ENCODE measurements at places on chromosomes 6 and 20.

GRCh38 chr6:159473475-159474263, 219.4 kb downstream of the SOD2 start:
- DNase-seq = no peak

- DNase-seq = no peak
Measured at GRCh38 chr6:10434235-10434634, 19.4 kb upstream of the TFAP2A start.

- DNase-seq = peak; percentile 58
Measured at GRCh38 chr6:137637121-137637520, 142.9 kb upstream of the OLIG3 start.

GRCh38 chr6:140548366-140548765, 1173.9 kb upstream of the CITED2 start:
- DNase-seq = no peak

- DNase-seq = peak; percentile 90
Measured at GRCh38 chr6:116371120-116371917, 572 bp downstream of the DSE start.

- DNase-seq = peak; percentile 68
Measured at GRCh38 chr6:142802124-142802523, 142.9 kb downstream of the HIVEP2 start.

DNA sequence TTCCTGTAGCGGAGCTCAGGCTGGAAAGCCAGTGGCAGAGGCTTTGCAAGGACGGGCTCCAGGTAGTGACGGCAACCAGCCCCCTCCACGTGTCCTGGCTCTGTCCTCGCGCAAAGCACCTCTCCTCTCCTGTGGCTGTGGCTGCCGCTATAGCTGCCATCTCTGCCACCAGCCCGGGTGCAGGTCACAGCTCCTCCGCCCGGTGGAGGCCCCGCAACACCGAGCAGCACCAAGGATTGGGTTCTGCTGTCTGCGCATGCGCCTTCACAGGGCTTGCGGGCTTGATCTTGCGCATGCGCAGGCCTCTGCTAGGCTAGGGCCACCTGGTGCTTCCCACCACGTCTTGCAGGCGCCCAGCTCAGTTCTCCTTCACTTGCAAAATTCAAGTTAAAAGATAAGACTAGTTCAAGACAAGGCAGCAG, 625.4 kb downstream of the QKI start:
- DNase-seq = no peak

DNA sequence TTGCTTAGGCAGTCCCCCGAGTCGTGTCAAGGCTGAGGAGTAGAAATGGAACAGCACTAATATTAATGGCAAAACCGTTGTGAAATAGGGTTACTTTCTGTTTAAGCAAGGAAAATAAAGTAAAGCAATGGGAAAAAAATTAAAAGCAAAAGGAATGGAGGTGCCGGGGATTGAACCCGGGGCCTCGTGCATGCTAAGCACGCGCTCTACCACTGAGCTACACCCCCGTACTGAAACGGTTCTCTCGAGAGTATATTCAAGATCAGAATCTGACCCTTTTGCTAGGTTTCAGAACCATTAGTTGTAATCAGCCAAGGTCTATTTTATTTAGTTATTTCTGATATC, 85.5 kb downstream of the TRIM27 start:
- DNase-seq = peak; percentile 87

GRCh38 chr6:106181664-106182418, 95.7 kb downstream of the PRDM1 start:
- no peak for DNase-seq

- no peak for DNase-seq
Measured at GRCh38 chr6:118280210-118280609, 267.9 kb upstream of the PLN start.

DNA sequence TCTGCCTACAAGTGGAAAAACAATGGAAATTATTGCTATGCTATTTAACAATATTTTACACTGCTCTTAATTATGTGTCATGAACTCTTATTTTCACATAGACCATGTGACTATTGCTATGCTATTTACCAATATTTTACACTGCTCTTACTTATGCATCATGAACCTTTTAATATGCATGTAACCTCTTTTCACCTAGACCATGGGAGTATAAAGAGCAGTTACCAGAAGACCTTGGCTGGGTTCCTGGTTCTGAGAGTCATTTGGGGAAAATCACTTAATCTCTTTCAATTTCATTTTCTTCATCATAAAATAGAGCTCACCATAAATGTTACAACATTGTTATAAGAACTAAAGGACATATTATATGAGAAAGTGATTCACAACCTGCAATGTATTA, 223.8 kb upstream of the RNF217 start:
- no peak for DNase-seq

GRCh38 chr6:144285798-144286502, 815 bp downstream of the UTRN start:
- peak; percentile 66 for DNase-seq

DNA sequence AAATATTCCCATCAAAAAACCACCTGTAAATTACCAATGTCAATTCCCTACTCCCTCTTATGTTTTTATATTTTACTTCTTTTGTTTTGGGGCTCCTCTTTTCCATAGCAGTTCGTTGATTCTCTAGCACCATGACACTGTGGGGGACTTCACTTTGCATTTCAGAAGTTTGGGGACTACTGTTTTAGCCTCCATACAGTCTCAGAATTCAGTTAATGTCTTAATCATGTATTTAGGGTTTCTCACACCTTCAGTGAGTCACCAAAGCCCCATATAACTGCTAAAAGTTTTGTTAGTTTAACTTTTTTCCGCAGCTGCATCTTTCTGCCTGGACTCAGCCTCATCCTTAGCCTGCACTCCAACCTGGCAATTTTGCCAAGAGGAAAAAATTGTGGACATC, 20.7 kb upstream of the AIG1 start:
- no peak for DNase-seq

- DNase-seq = peak; percentile 37
Measured at GRCh38 chr6:134805168-134805567, 144.7 kb downstream of the ALDH8A1 start.

DNA sequence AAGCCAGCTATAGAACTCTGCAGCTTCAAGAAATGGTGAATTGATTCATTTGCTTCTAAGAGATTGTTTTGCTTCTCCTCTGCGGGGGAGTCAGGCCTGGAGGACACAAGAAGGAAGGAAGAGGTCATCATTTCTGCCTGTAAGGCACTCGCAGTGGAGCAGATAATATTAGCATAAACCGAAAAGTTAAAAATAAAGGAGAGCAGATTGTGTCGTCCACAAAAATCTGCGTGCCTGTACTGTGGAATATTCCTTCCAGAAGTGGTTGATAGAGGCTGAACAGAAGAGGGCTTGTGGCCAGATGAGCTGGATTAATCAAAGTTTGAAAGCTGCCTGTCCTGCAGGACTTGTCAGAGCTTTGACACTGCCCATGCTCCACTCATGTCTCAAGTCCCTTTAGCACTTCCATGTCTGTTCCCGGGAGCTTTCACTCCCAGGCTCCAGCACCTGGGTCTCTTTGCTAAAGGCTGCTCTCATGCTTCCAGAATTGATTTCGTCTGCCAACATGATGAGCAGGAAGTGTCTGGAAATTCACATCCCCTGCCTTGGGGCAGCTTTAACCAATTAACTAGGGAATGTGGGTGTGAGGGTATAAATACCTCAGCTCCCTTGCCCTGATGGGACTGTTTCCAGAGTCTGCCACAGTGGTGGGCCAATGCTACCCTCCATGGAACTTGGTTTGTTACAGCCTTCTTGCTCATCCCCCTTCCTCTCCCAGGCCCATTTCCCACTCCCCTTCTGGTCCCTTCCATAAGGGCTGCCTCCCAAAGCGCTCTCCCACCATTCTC, 65.1 kb upstream of the STX16 start:
- no peak for DNase-seq

DNA sequence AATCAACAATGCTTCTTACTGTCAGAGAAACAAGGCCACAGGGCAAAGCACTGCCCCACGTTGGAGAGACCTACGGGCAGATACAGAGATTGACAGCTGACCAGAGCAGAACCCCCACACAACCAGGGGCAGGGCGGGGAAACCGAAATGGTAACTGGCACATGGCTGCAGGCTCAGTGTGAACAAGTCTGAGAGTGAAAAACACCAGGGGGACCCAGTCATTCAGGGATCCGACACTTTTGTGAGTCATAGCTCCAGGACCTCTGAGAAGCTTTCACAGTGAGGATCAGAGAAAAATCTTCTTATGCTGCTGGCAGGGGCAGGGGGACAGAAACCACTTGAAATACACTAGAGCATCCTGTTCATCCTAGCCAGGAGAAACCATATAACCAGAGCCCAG, 254.2 kb downstream of the C6orf118 start:
- DNase-seq = peak; percentile 11

DNA sequence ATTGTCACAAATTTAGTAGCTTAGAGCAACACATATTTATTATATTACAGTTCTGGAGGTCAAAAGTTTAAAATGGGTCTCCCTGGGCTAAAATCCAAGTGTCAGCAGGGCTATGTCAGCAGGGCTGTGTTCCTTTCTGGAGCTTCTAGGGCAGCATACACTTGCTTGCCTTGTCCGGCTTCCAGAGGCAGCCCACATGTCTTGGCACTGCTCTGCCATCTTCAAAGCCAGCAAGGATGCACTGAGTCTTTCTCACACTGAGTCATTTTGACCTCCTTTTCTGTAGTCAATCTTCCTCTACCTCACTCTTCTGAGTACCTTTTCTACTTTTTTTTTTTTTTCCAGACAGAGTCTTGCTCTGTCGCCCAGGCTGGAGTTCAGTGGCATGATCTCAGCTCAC, 39.0 kb downstream of the ADGRF4 start:
- DNase-seq = no peak

GRCh38 chr6:42084889-42085288, 34.6 kb downstream of the TAF8 start:
- no peak for DNase-seq

GRCh38 chr6:170248111-170248805, 42.6 kb downstream of the DLL1 start:
- no peak for DNase-seq

GRCh38 chr6:153207006-153207405, 75.9 kb upstream of the RGS17 start:
- DNase-seq = no peak

- no peak for DNase-seq
Measured at GRCh38 chr6:35539223-35539622, 26.5 kb upstream of the TULP1 start.

DNA sequence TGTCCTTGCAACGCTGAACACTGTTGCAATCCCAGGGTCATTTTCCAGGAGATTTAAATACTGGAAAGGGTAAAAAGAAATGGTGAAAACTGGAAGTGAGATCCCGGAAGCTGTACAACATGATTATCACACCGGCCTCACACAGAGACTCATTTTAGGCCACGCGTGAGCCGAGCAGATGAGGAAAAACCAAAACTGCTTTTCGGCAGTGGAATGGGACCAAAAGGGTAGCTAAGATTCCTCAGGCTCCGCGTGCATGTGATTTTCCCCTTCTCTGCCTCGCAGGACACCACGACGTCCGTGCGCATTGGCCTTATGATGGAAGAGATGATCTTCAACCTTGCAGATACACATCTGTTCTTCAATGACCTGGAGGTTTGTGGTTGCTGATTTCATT, 213.7 kb downstream of the ZMYND8 start:
- DNase-seq = no peak

DNA sequence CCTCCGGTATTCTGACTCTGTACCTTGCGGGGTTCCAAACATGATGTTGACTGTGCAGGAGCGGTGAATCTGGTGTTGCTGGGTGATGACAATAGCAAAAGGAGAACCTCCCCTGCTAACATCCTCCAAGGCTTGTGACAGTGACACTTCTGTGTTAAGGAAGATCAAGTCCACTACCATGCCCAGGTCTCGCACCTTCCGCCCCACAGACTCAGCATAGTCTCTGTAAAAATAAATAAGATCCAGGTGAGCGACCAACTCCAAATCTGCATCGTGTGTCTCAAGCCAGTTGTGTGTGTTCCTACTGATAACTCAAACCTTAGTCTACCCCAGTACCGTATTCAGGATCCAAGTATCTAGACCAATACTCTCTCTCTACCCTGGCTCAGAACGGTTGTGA, 24.8 kb downstream of the NCOA5 start:
- DNase-seq = no peak

DNA sequence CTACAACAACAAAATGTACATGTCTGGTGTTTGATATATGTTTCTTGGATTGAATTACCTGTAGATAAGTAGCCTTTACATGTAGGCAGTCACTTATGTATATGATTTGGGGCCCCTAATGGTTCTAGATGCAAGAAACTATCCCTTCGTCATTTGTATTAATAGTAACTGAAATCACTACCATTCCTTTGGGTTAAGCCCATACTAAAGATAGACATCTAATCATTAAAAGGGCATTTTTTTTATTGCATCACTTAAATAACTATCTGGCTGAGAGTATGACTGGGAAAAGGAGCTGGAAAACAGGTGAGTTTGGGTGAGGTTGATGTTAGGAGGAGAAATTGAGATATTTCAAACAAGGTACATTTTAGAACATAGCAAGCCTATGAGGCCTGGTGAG, 213.5 kb upstream of the PLN start:
- DNase-seq = no peak

DNA sequence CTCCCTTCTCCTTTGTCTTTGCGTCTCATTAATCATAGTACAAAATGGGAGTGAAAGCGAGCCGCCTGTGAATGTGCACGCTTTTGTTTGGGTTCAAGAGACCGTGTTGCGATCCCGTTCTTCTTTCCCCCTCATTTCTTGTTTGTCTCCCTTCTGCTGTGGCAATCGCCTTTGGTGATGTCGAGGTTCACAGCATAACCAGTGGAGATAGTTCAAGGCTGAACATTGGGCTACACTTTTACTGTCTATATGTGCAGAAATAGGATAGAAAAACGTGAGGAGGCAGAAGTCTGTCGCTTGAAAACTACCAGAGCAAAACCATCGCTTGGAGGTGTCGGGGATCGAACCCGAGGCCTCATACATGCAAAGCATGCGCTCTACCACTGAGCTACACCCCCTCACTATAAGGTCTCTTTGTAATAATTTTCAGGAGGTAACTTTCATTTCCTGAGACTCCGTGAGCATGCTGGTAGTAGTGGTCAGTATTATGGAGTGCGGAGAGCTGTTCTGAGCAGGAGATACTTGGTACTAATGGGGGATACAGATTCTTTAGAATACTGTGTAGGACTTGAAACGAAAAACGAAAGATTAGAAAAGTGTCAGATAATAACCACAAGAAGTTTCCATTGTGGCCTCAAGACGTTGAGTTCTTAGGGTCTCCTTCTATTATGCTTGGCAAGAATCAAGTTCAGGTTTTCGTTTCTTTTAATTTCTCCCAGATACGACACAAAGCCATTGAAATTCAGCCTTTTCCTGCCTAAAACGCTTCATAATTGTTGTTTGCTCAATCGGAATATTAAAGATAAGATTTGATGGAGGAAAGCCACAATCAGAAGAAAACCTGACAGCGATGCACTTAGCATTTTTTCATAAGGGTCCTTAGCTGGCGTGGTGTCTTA, 106.6 kb downstream of the TRIM27 start:
- no peak for DNase-seq

GRCh38 chr20:4299773-4300172, 284.4 kb upstream of the RNF24 start:
- DNase-seq = no peak

DNA sequence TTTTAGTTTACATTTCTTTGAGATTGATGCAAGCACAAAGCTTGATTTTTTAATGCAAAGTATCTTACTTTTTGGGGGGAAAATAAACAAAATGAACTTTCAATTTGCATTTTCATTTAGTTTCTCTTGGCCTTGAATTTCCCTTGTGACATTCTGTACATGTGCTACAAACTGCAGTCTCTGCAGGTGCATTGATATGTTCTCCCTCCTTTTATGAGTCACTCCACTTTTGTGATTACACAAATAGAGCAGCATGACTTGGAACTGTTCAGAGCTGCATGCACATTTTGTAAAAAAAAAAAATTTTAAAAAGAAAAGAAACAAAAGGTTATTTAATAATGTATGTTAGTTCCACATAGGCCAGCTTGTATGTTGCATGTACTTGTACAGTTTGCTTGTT, 220.0 kb upstream of the KCNQ5 start:
- DNase-seq = no peak
